ENCODE measurements at places on chromosomes 11 and 22.
A peak's percentile ranks its signal among the peaks of the same experiment; 100 is the strongest.

- no peak for DNase-seq
Measured at GRCh38 chr11:93051186-93051585, 81.7 kb downstream of the MTNR1B start.

DNA sequence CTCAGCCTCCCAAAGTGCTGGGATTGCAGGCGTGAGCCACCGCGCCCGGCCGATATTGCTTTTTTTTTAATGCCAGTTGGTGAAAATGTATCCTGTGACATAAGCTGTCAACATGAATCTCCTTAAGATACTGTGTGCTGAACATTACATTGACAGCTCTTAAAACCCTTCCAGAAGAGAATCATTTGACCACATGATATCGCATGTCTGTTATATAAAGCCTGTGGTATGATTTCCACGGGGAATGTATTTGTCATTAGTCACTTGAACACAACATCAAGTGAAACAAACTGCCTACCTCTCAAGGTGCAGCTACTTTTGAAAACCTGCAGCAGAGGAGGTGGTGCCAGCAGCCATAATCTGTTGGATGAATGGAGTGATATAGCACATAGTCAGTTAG is 67.0 kb downstream of the BCL2L13 start:
- DNase-seq = no peak

DNA sequence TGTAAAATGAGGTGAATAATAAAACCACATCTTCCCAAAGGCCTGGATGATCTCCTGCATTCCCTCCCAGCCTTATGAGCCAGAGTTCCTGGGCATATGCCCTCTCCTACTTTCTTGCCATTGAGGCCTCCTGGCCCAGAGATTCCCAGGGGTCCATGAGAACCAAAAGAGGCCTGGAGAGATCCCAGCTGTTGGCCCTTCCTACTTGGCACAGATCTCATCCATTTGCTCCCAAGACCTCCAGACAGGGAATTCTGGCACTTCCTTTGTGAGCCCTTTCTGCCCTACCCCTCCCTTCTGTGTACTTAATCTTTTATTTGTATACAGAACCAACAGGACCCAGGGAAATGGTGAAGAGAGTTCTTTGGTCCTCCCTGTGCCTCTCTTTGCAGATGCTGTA is 21.4 kb downstream of the POU2F3 start:
- DNase-seq = peak; percentile 22

- no peak for DNase-seq
Measured at GRCh38 chr11:6415797-6416196, 3.1 kb downstream of the APBB1 start.

GRCh38 chr11:57499413-57499982 is 16.0 kb downstream of the SLC43A1 start:
- peak; percentile 93 for DNase-seq

DNA sequence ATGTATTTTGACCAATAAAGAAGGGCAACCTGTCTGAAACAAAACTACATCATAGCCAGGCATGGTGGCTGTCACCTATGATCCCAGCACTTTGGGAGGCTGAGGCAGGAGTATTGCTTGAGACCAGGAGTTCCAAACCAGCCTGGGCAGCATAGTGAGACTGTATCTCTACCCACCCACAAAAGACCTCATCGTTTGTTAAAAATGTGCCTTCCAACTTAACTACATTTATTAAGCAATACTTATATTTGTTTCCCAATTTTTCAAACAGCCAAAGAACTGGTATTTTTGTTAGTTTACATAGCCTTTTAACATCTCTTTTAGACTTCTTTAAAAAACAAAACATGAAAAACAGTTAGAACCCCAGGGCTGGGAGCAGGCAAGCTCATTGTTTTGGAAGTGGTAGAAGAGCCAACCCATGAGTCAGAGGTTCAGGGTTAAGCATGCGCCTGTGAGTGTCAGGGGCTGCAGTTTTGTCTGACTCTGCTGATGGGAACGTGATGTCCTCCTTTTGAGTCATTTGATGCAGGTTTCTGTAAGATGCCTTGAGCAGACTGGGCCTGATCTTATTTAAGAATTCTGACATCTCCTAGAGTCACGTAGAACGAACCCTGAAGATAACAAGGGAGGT is 53.9 kb upstream of the CRTAM start:
- no peak for DNase-seq
